ENCODE measurements at places on chromosomes 7 and 10. TPM values are rescaled to one million over a fixed set of nuclear protein-coding genes. Genes with fewer than 3 reads are reported as not detected.

The FKBP6 gene
- total RNA-seq, result not detected

The POU6F2 gene
- 2.1 TPM for total RNA-seq

The BCL7B gene
- total RNA-seq, result 11.1 TPM

The SPDYE8 gene
- 0.46 TPM for total RNA-seq

The PON1 gene
- total RNA-seq, result 1.2 TPM

The SMKR1 gene
- total RNA-seq, result 6.7 TPM

The PDZD7 gene
- total RNA-seq, result 7.2 TPM

The NPC1L1 gene
- total RNA-seq, result not detected

The IGF2BP3 gene
- 48.2 TPM for total RNA-seq

The WAPL gene
- total RNA-seq, result 57.9 TPM

The DCLRE1A gene
- 18.7 TPM for total RNA-seq

The HTR7 gene
- 14.1 TPM for total RNA-seq

The MBL2 gene
- not detected for total RNA-seq
